NCI-H1694 treated with DMSO at 0.1 percent for 48 hours (cell line): ENCODE measurements at places on chromosomes 4 and X.

GRCh38 chrX:56800801-56801200 is 71.8 kb downstream of the NBDY start:
- DNase-seq = no peak

- no peak for DNase-seq
Observed at GRCh38 chr4:16686195-16686594, 212.2 kb downstream of the LDB2 start.

- DNase-seq = no peak
Observed at GRCh38 chrX:55714161-55714560, 3.4 kb upstream of the RRAGB start.

GRCh38 chrX:46179748-46180147 is 365.5 kb downstream of the ZNF674 start:
- DNase-seq = no peak

DNA sequence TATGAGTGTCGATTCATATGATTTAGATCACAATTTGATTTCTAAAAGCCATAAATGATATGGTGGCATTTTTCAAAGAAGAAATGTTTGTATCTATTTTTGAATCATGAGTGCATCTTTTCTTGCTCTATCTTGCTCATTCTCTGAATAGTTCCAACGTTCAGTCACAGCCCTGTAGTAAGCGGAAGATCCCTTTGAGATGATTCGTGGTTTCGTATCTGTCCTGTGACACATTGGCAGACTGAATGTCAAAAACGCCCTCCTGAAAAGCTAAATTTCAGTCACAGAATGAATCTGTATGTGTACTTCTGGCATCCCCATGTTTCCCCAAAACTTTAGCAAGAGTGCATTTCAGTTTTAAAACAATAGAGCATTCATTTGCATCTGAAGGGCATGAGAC is 1066.9 kb upstream of the TENM3 start:
- DNase-seq = no peak

GRCh38 chr4:47837094-47837907 is 566 bp downstream of the CORIN start:
- no peak for DNase-seq

GRCh38 chrX:39220952-39221351 is 419.7 kb downstream of the MID1IP1 start:
- DNase-seq = no peak

- peak; percentile 72 for DNase-seq
Observed at GRCh38 chr4:54308110-54308509, 79.0 kb downstream of the PDGFRA start.

DNA sequence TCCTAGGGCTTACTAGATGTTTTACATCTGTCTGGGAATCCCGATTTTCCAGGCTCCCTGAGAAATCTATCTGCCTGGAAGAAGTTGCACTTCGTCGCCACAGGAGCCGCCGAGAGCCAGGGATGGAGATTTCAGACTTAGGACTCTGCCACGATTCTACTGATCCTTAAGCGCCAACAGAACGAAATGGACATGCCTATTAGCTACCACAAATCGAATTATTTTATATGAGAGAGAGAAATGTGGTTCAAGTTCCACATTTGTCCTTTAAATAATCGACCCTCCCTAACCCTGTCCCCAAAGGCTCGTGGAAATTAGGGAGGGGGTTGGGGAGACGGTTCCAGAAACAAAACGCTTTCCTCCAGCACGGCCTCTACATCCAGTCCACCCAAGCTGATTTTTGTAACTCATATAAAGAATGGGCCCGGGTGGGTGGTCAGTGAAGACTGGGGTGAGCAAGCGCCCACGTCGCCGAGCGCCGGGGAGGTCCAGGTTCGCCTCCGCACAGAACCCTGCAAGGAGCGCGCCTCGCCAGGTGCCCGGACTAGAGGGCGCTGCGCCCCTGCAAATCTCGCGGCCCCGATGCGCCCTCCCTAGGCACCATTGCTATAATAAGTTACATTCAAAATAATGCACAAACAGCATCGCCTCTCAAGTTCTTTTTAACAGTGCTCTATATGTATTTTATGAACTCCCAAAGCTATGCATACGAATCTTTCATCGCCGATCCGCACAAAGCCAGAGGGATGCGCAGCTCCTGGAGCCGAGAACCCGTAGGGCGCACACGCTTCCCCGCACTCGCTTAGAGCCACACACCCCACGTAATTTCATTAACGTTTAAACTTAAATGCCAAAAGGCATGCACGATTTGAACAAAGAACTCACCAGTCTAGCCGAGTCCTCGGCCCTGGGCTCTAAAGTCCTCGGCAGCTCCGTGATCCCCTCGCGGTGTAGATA is 2.1 kb upstream of the FAT1 start:
- DNase-seq = peak; percentile 41

- no peak for DNase-seq
Observed at GRCh38 chr4:179871726-179872125, 2371.5 kb upstream of the TENM3 start.

- DNase-seq = no peak
Observed at GRCh38 chrX:112798736-112799135, 41.9 kb downstream of the AMOT start.

- no peak for DNase-seq
Observed at GRCh38 chrX:67779099-67779498, 235.3 kb downstream of the AR start.
